HT1080 (cell line): ENCODE measurements at places on chromosomes 5 and 9. TPM values are rescaled to one million over a fixed set of nuclear protein-coding genes. Genes with fewer than 3 reads are reported as not detected.

ELAVL2 gene
- total RNA-seq: 0.45 TPM in 1 of 2 replicates, not detected in the other

ANKRD31 gene
- 0.08 and 0.13 TPM in 2 replicates for total RNA-seq

TRIP13 gene
- 190 and 220 TPM in 2 replicates for total RNA-seq

MED27 gene
- total RNA-seq: 59.5 and 63.5 TPM in 2 replicates

C9 gene
- total RNA-seq: not detected in 2 replicates

BARHL1 gene
- not detected in 2 replicates for total RNA-seq

TMEM171 gene
- total RNA-seq: not detected in 2 replicates

SPINK4 gene
- total RNA-seq: not detected in 2 replicates

LOX gene
- 7.9 and 10.2 TPM in 2 replicates for total RNA-seq

NR2F1-AS1 gene
- total RNA-seq: 2.2 and 3.0 TPM in 2 replicates

RPS23 gene
- 2,437 and 3,021 TPM in 2 replicates for total RNA-seq

LCN12 gene
- total RNA-seq: not detected in 2 replicates

DBH gene
- total RNA-seq: not detected in 2 replicates

ZFP37 gene
- total RNA-seq: 0.94 and 1.2 TPM in 2 replicates

PRSS3 gene
- 6.8 and 7.3 TPM in 2 replicates for total RNA-seq

KIF27 gene
- total RNA-seq: 0.87 and 1.4 TPM in 2 replicates

PHAX gene
- total RNA-seq: 52.8 and 60.4 TPM in 2 replicates

MLANA gene
- 0.11 TPM in 1 of 2 replicates, not detected in the other for total RNA-seq

RLN2 gene
- total RNA-seq: not detected in 2 replicates

MAML1 gene
- 10.4 and 13.5 TPM in 2 replicates for total RNA-seq

KCNMB1 gene
- not detected in 2 replicates for total RNA-seq

SHOC1 gene
- total RNA-seq: not detected in 2 replicates

SPAG8 gene
- total RNA-seq: 0.26 and 1.0 TPM in 2 replicates
